Kidney (tissue), 22 donors: ENCODE measurements at places on chromosomes 7 and 10. TPM values are rescaled to one million over a fixed set of nuclear protein-coding genes. Genes with fewer than 3 reads are reported as not detected.

DNA sequence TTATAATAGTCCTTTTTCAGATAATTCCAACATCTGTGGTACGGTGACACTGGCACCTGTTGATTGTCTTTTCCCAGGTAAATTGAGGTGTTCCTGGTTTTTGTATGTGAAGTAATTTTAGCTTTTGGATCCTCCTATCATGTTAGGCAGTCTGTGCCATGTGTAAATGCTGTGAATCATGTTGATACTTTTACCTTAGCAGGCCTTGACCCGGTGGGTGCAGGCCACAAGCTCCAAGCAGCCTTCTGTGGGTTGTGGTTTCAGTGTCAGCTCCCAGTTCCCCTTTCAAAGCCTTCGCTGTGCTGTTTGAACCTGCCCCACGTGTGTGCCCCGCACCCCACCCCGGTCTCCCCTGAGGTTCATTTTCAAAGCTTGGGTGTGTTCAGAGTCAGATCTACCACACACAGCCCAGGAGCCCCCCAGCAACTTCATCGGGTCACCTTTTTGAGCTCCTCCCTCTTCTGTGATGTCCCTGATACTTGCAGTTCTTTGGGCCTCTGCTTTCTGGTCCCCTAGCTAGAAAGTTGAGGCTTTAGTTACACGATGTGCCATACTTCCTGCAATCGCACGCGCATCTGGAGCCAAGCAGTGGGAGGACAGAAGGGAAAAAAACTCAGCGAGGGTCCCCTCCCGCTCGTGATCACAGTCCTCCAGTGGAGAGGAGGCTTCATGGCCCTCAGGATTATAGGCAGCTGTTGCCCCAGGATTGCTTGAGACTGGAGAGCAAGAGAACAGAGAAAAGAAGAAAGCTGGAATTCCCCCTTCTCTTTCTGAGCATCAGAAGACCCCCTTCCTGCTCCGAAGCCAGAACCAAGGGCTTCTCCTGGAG is 8.7 kb upstream of the BHLHA15 start:
- DNase-seq: no peak

The FGL2 gene
- 27.5 TPM for polyA plus RNA-seq

The NPTX2 gene
- 0.26 TPM for polyA plus RNA-seq

DNA sequence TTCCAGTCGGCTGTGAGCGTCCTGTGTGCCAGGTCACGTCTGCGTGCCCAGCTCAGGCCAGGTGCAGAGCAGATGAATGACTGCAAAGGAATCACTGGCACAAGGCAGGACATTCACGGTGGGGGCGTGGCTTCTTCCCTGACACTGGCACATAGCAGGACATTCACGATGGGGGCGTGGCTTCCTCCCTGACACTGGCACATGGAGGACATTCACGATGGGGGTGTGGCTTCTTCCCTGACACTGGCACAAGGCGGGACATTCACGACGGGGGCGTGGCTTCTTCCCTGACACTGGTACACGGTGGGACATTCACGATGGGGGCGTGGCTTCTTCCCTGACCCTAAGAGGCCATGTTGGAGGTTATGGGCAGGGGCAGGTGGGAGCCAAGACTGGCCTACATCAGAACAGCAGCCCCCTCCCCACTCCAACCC is 64.3 kb downstream of the MYL10 start:
- DNase-seq: no peak

GRCh38 chr7:3548815-3549214 is 247.8 kb downstream of the SDK1 start:
- no peak for DNase-seq

The NEURL1 gene
- polyA plus RNA-seq: 1.2 TPM

GRCh38 chr7:30771174-30771879 is at the start of gene MINDY4:
TSS of gene MINDY4 (plus strand) at chr7:30771417. CDS start at chr7:30771494, 77 bp downstream.
- peak; percentile 91 for DNase-seq

The FBXL13 gene
- polyA plus RNA-seq: 1.5 TPM

The SLC35B4 gene
- polyA plus RNA-seq: 19.6 TPM

DNA sequence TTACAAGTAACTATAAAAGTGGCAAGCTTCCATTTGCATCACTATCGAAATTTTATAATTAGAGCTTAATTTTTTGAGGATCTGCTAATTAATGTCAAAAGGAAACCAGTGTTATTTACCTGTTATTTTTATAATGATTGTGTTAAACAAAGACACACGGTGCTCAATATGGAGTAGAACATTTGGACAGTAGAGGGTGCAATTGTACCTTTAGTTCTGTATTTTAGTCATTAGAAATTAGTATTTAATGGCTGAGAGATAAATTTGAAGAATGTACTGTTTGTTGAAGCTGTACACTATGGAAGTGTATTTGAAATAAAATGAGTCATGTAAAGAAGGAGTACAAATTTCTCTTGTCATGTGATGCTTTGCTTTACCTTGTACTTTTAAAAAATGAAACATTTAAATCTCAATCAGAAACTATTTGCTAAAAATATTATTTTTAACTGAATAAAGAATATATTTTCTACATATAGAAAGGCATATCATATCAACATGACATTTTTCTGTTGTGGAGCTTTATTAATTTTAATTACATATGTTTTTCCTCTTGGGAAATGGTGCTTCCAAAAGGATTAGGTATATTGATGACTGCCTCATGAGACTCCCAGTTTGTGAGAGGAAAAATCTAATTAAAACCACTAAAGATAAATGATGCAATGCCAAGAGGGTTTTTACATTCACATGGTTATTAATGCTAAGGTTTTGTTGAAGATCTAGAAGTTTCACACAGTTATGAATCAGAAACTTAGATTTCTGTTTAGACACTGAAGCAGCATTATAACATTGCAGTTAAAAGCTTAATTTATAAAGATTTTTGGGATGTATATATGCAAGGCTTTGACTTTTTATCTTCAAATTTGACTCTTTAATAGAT is 10.4 kb upstream of the PRKG1 start:
- DNase-seq: peak; percentile 72

GRCh38 chr7:41702635-41703371 is at the start of gene INHBA:
TSS of gene INHBA (minus strand) at chr7:41703090. CDS start at chr7:41700374, 2,716 bp downstream.
- peak; percentile 45 for DNase-seq

GRCh38 chr10:114523876-114524275 is 119.6 kb upstream of the AFAP1L2 start:
- DNase-seq: no peak

- DNase-seq: no peak
Observed at GRCh38 chr10:25501912-25502311, 327.1 kb downstream of the GPR158 start.

The SLC26A5 gene
- not detected for polyA plus RNA-seq

- DNase-seq: no peak
Observed at GRCh38 chr7:80288175-80289122, 153.8 kb downstream of the GNAI1 start.

- no peak for DNase-seq
Observed at GRCh38 chr7:1431634-1432380, 27.5 kb downstream of the MICALL2 start.

DNA sequence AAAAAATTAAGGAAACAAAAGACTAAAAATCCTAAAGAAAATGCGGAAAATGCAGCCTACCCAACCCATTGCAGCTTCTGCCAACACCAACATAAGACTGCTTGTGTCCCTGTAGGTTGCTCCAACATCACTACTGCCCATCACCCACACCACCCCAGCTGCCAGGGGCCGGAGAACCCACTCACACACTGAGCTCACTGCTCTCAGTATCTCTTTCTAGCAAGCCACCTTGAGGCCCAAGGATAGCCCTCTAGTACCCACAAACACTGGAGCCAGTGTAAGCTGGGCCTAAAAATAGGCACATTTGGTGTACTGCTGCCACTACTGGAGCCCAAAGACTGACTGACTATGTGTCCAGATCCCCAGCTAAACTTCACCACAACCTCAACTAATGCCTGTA is 67.3 kb downstream of the MEST start:
- DNase-seq: no peak

- no peak for DNase-seq
Observed at GRCh38 chr10:68900427-68901104, 549 bp upstream of the DDX50 start.

The SFTPA1 gene
- not detected for polyA plus RNA-seq

DNA sequence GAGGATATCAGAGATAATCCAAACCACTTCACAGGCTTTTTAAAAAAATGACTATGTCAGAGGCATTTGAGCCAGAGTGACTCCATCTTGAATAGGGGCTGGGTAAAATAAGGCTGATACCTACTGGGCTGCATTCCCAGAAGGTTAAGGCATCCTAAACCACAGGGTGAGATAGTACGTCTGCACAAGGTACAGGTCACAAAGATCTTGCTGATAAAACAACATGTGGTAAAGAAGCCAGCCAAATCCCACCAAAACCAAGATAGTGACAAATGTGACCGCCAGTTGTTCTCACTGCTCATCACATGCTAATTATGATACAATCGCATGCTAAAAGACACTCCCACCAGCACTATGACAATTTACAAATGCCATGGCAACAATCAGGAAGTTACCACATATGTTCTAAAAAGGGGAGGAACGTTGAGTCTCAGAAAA is 177.5 kb downstream of the RAPGEF5 start:
- no peak for DNase-seq

DNA sequence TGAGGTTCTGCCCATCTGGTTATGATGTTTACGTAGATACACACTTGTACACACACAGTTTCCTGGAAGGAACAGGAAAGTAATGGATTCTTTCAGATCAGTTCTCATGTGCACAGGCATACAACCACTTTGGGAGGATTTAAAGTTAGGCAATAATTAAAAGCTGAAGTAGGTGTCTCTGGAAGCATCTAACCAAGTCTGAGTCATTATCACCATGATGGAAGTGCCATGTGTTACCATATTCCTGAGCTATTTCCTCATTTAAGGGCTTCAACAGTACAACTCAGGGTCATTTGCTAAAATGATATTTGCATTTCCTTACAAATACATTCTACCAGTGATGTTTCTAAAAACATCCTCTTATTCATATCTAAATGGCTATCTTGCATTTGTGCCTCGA is 41.4 kb upstream of the BET1 start:
- no peak for DNase-seq

The ACSL5 gene
- polyA plus RNA-seq: 5.6 TPM

DNA sequence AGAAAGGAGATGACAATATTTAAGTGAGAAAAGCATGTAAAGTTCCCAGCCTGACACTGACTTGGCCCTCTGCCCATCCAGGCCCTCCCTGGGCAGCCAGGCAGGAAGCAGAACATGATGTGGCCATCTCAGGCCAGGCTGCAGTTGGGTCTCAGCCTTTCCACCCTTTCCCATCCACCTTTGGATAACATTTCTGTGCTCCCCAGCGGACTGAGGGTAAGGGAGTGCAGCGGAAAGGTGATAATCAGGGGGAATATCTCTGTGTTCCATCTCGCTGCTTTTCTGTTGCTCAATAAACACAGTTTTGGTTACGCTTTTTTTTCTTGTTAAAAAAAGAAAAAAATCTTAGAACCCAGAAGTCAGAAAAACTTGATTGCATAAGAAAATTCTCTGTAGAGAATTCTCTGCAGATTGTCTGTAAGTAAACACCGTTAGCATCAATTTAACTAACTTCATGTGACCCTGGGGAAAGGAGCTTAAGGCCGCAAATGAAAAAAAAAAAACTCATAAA is 37.2 kb upstream of the TARP start:
- no peak for DNase-seq

The ZNF789 gene
- polyA plus RNA-seq: 10.6 TPM

DNA sequence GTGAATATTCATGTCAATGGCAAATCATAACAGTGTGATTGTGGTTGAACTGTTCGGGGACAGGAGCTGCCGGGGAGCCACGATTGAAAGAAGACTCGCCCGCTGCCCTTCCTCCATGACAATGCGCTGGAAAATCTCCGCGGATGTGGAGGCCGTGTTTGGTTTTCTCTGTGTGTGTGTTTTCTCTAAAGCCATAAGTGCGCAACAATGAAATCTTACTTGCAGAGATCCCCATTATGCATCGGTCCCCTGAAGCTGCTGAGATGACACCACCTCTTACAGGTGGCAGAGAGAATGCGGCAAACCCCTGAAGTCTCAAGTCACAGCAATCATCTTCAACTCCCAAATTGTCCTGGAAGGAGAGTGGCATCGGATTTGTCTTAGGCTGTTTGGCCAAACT is 442.3 kb upstream of the MKI67 start:
- DNase-seq: no peak

DNA sequence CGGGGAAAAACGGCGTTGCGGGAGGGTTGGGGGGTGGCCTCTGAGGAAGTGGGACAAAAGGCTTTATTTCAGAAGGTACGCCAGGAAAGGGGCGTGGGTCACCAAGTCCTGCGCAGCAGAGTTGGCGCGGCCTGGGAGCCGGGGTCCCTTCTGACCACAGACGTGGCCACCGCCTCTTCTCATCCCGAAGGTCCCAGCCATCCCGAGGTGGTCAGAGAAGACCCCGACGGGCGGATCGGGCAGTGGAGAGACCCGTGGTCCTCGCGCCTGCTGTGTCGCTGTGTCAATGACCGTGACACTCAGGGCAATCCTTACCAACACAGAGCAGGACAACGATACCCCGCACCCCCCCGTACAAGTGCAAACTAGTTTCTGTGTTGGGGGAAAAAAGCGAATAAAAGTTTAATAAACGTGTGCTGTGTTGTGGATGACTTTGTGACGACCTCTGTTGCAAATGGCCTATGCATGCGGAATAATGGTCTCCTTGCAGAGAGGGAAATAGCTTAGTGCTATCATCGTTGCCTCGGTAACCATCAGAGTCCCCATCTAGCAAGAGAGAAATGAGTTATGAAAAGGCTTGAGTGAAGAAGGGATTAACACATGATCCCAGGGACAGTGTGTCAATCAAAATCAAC is 19.4 kb upstream of the GATA3 start:
- DNase-seq: no peak

- DNase-seq: no peak
Observed at GRCh38 chr10:92387289-92387940, 96.4 kb downstream of the MARCHF5 start.

- DNase-seq: no peak
Observed at GRCh38 chr10:75611993-75612372, 180.6 kb downstream of the LRMDA start.

DNA sequence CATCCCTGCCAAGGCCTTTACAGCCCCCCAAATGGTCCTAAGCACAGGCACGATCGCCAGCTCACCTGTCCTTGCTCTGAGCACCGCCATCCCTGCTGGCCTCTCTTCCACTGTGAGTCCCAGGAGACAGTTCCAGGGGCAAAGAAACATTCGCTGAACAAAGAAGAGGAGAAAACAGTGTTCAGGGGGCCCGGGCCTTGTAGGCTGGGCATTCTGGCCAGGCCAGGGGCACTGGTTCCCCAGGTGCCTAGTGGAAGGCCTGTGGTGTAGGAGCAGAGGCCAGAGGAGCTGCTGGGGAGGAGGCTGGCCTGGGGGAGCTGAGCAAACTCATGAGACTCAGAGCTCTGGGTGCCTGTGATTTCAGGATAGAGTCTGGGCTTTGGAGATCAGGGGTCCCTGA is 22.6 kb downstream of the AQP1 start:
- DNase-seq: no peak

The SLC18A3 gene
- polyA plus RNA-seq: not detected

DNA sequence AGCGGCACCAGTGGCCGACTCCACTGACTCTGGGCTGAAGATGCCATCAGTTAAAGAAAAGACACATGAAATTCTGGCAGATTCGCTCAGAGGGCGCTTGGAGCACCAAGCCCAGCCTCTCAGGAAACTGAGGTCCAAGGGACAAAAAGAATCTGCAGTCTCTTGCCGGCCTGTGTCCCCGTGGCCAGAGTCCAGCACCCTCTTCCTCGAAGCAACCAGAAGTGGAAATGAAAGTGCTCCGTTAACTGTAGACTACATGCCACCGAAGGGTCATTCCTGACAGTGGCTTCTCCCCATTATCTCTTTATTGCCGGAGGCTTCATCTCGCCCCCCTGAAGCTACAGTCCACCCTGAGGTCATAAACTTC is 1.0 kb upstream of the CHST15 start:
- DNase-seq: no peak
